ENCODE measurements at places on chromosomes 13 and 19.

DNA sequence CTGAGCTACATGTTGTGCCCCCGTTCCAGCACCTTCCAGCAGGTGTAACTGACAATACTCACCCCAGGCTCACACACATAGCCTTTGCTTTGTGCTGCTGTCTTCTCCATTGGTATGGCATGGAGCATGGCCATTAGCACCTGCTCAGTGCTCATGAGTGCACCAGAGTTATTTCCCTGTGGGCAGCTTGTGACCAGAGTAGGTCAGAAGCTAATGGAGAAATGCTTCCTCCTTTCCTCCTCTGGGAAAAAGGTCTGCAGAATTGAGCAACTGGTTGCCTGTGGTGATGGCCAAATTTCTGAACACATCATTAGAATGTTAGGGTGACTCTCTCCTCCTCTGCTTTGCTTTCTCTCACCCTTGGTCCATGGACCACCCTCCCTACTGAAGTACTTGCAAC, 344.5 kb upstream of the TMTC4 start:
- DNase-seq = no peak

DNA sequence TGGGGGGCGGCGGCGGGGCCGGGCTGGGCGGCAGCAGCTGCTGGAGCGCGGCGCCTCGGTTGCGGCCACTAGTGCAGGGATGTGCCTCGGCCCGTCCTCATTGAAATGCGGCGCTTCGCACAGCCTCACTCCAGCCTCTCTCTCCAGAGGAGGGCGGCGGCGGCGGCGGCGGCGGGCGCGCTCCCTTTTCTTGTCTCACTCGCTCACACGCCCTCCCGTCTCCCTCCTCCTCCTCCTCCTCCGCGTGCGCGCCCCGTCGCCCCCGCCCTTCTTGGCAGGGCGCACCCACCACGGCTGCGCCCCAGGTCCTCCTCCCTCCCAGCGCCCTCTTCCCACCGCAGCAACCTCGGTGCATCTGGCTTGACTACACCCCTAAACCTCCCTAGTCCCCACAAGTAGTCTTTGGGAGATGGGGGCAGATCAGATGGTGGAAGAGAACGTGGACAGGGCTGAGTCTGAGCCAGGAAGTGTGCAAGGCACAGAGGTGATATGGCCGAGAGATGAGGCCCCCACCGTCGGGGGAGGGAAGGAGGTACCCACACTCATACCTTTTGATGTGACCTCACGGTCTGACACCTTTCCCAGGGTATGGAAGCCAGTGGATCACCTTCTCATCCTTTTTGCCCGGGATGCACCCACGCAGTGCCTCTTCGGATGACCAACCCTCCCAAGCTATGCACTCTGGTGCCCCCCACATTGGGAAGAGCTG, at the start of gene DCLK1:
Gene DCLK1, minus strand, starts transcription at position 161 of the 709 bp plus-strand sequence.
- DNase-seq = no peak

DNA sequence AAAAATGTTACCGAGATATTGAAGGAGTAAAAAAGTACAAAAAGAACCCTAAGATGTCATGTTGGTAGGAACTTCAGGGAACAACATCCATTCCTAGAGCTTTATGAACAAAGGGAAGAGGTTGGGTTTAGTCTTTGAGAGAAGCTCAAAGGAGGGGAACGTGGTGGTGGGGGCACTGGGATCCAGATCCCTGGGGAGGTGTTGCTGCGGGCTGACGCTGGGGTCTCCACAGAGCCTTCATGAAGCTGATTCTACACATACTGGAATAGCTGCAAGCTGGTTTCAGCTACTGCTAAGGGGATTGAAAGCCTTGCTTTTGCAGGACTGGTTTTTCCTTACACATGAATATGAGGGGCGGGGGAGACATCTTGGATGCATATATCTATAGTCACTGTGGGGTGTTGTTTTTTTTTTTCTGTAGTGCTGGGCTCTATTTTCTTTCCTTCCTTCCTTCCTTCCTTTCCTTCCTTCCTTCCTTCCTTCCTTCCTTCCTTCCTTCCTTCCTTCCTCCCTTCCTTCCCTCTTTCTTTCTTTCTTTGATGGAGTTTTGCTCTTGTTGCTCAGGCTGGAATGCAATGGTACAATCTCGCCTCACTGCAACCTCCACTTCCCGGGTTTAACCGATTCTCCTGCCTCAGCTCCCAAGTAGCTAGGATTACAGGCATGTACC, 6.5 kb upstream of the MZF1 start:
- DNase-seq = no peak

DNA sequence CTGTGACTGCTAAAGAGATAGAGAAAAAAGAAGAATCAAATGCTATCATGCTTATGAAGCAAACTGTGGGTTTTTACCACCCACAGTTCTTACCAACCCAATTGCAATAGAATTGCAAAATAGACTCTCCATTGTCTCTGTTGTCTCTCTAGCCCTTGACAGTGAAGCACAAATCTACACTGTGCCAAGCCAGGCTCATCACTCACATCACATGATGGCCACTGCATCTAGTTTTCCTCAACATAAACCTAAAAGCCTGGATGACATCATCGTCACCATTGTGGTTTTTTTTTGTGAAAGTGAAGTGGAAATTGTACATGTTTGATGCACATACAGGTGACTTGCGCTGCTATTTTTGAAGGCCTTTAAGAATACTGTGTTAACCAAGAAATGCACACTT, 56.1 kb downstream of the KL start:
- DNase-seq = no peak

GRCh38 chr13:46544811-46545210, 8.2 kb upstream of the LRCH1 start:
- no peak for DNase-seq

DNA sequence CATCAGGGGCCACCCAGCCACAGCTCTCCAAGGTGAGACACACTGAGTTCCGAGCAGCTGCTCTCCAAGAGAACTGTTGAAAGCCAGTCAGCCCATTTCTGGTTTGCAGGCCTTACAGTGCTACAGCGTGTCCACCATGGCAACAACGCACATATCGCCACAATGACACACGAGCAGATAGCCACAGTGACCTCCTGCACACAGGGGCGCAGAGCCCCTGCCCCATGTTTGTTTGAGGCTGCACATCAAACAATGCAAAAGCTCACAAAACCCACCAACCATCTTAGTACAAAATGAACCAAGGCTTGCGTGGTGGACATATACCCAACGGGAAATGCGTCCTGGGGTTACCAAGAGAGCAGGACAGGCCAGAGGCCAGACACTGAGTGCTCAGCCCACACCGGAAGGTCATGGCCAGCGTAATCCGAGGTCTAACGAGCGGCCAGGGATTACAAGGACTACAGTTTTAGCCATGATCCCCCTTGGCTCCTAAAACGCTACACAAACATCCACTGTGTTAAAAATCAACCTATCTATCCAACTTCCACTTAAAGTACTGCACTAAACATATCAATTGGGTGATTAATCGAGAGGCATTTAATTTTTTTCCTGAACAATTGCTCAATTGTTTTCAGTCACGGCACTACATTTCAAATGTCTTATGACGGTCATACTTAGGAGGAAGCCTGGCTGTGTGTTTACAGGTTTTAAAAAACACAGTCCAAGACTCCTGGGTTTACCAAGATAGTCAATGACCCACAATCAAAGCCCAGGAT, 56.0 kb downstream of the STK24 start:
- DNase-seq = no peak

- no peak for DNase-seq
Observed at GRCh38 chr13:23673354-23673753, 103.1 kb downstream of the TNFRSF19 start.

DNA sequence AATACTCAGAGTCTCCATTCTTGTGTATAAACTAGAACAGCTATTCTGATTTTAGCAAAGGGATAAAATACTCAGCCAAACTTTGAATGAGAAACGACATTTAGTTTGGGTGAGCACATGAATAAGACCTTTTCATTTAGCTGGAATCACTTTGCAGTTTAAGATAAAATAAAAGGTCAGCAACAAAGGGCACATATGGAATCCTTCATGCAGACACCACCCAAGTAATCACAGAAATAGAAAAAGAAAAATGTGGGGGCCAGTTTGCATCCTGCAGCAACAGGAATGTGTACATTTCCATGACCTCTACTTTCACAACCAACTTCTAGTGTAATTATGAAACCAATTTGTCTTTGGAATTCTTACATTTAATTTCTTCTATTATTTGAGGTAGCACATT, 1637.4 kb downstream of the PCDH9 start:
- no peak for DNase-seq

DNA sequence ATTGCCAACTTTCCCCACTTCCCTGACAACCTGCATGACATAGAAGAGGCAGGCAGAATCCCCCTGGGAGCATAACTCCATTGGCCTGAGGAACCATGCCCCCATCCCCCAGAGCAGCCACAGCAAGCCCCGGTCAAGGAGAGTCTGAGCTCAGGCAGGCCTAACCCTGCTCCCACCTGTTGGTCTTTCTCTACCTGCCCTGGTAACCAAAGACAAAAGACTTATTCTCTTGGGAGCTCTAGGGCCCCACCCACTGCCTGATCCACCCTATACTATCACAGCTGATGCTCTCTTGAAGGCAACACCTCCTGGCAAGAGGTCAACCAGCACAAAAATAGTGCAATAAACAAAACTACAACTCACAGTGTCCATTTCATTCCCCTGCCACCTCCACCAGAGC, 59.3 kb downstream of the TNFSF13B start:
- no peak for DNase-seq

GRCh38 chr13:60707878-60708277, 310.9 kb downstream of the TDRD3 start:
- no peak for DNase-seq

- no peak for DNase-seq
Observed at GRCh38 chr13:100059827-100060226, 29.1 kb upstream of the PCCA start.

Measured in stimulated activated CD8-positive, alpha-beta memory T cell treated with anti-CD3 and anti-CD28 coated beads, Interleukin-15, amount 100 ng/mL, for 4 hours (primary cell).